Activated T-helper 1 cell treated with Interleukin-2 at 50 U/mL for 16 hours (primary cell): ENCODE measurements at places on chromosomes 4 and X.

GRCh38 chrX:68304602-68305001 lies 128.7 kb downstream of the OPHN1 start:
- DNase-seq, result no peak

DNA sequence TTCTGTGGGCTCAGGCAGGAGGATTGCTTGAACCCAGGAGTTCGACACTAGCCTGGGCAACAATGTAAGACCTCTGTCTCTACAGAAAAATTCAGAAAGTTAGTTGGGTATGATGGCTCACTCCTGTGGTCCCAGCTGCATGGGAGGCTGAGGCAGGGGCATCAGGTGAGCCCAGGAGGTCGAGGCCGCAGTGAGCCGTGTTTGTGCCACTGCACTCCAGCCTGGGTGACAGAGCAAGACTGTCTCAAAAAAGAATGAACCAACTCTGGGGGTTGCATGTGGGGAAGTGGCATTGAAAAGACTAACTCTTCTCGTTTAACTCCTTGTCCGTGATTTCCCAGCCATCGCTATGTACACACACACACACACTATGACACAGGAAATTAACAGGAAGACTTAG lies 26.9 kb downstream of the ENOPH1 start:
- no peak for DNase-seq

- peak; percentile 10 for DNase-seq
These were observed 215.2 kb upstream of the PSAPL1 start for GRCh38 chr4:7649741-7650531.

- no peak for DNase-seq
These were observed 234.3 kb downstream of the LAS1L start for GRCh38 chrX:65300104-65300809.

GRCh38 chr4:112895811-112896608 lies 153.4 kb upstream of the ANK2 start:
- no peak for DNase-seq

GRCh38 chrX:21781525-21781924 lies 23.6 kb upstream of the SMPX start:
- DNase-seq, result no peak
